Upper lobe of right lung (tissue), 1 donor: ENCODE measurements at places on chromosomes 2 and 18.

- peak; percentile 86 for DNase-seq
Observed at GRCh38 chr18:3593904-3594759, 144.2 kb downstream of the TGIF1 start.

GRCh38 chr18:21448299-21448698, 152.2 kb downstream of the ESCO1 start:
- no peak for DNase-seq

- peak; percentile 53 for DNase-seq
Observed at GRCh38 chr2:240207661-240208060, 67.2 kb upstream of the OTOS start.

GRCh38 chr2:20291846-20292408, 58.7 kb downstream of the PUM2 start:
- no peak for DNase-seq

DNA sequence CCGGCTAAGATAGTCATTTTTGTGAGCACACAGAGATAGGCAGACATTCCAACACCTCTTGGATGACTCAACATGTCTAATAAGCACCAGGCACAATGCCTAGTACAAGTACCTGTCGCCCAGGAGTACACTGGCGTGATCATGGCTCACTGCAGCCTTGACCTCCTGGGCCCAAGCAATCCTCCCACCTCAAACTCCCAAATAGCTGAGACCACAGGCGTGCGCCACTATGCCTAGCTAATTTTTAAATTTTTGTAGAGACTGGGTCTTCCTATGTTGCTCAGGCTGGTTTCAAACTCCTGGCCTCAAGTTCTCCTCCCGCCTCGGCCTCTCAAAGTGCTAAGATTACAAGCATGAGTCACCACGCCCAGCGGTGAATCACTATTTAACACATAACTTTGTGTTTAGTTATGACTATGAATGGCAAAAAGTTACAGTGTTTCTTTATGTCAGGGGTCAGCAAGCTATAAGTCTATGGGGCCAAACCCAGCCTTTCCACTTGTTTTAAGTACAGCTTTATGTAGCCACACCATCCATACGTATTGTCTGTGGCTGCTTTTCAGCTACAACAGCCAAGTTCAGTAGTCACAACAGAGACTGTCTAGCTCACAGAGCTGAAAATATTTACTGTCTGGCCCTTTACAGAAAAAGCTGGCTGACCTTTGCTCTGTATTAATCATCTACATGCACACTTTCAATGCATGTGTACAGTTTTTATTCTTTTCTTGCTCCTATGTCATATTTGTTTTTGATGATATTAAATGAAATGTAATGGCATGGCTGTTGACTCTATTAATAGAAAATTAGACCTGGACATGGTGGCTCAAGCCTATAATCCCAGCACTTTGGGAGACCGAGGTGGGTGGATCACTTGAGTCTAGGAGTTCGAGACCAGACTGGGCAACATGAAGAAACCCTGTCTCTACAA, 18.7 kb downstream of the ORC2 start:
- DNase-seq = no peak

- no peak for DNase-seq
Observed at GRCh38 chr2:3117650-3118216, 259.9 kb downstream of the EIPR1 start.

GRCh38 chr2:236919209-236919608, 166.5 kb upstream of the COPS8 start:
- DNase-seq = no peak

- DNase-seq = no peak
Observed at GRCh38 chr2:105895990-105896764, 151.5 kb downstream of the NCK2 start.

DNA sequence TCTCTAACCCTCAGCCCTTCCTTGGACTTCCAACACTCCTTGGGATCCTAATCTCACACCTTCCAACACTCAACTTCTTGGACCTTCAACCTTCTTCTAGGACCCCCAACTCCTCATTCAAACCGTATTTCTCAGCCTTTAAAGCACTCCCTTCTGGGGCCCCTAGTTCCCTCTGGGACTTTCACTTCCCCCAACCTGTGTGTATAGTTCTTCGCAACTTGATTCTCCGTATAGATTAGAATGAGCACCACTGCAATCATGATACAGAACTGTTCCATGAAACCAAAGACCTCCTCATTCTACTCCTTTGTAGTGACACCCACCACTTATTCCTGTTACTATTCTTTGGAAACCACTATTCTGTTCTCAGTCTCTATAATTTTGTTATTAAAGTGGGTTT, 62.0 kb upstream of the NFU1 start:
- DNase-seq = no peak

DNA sequence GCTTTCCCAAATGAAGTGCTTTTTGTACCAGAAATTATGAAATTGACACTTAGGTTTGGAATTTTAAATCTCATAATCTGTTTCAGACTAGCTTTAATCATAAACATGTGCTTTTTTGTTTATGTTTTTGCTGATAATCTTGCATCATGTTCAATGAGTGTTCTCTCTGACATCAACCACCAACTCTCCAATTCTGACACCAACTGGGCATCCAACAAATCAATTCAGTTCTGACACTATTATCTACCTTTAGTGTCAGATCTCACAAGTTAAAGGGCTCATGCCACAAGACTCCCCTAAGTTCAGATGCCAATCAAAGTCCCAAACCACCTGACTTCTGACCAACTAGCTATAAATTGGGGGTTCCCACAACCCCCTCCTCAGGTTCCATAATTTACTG, 19.6 kb downstream of the PELI1 start:
- no peak for DNase-seq

- no peak for DNase-seq
Observed at GRCh38 chr2:181376999-181377398, 80.2 kb upstream of the ITGA4 start.

DNA sequence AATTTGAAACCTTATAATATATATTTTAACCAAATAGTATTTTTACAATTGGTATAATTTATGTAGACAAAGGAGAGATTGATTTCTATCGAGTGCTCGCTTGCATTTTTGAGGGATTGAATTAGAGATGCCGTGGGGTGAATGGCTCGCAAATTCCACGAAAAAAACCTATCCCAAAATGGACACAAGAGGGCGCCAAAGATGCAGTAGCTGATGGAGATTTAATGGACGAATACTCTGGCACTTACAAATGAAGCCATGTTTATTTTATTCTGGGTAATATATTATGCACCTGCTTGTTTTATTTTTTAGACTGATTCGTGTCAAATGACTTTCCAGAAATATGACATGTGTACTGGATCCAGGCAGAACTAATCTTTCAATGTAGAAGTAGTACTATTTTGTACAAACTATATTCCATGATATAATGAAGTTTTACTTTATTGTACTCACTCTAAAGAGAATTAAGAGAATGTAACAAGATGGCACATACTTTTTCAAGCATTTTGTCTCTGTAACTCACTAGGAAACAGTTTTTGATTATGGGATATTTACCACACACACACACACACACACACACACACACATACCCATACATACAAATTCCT, 505.4 kb downstream of the PLCL1 start:
- no peak for DNase-seq

GRCh38 chr2:180122874-180123273, 115.8 kb upstream of the CWC22 start:
- DNase-seq = no peak

DNA sequence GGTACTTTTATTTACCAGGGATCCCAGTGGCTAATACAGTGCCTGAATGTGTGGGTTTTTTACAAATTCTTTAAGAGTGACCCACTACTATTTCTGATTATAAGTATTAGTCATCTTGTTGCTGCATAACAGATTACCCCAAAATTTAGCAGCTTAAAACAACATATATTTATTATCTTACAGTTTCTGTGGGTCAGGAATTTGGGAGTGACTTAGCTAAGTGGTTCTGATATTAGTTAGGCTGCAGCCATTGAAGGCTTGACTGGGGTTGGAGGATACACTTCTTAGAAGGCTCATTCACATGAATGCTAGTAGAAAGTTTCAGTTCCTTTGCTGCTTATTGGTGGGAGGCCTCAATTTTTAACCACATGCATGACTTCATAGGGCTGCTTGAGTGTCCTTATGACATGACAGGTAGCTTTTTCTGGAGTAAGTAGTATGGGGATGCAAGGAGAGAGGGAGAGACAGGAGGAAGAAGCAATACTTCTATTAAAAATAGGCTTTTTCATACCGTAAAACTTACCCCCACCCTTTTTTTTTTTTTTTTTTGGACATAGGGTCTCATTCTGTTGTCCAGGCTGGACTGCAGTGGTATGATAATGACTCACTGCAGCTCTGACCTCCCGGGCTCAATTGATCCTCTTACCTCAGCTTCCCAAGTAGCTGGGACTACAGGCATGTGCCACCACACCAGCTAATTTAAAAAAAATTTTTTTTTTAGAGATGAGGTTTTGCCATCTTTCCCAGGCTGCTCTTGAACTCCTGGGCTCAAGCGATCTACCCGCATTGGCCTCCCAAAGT, 13.3 kb upstream of the POLE4 start:
- DNase-seq = no peak

- DNase-seq = peak; percentile 70
Observed at GRCh38 chr18:79577451-79578395, 101.9 kb upstream of the CTDP1 start.

- DNase-seq = no peak
Observed at GRCh38 chr2:84782717-84783442, 98.0 kb downstream of the TRABD2A start.

GRCh38 chr2:6793371-6793770, 72.3 kb downstream of the CMPK2 start:
- no peak for DNase-seq

- no peak for DNase-seq
Observed at GRCh38 chr18:80023173-80023572, 11.1 kb upstream of the RBFA start.
